Epithelial cell of alveolus of lung (primary cell): ENCODE measurements at places on chromosomes 4 and X. TPM values are rescaled to one million over a fixed set of nuclear protein-coding genes. Genes with fewer than 3 reads are reported as not detected.

PRRG1 gene
- 8.7 and 20.0 TPM in 2 replicates for total RNA-seq

CMC4 gene
- total RNA-seq, result 8.4 and 10.1 TPM in 2 replicates

LRAT gene
- total RNA-seq, result 2.1 TPM in 1 of 2 replicates, not detected in the other

PCDH18 gene
- total RNA-seq, result 59.1 and 665 TPM in 2 replicates
